ENCODE measurements at places on chromosomes 12 and 14.

- no peak for DNase-seq
These were observed 55.2 kb downstream of the RASSF3 start for GRCh38 chr12:64665514-64665913.

DNA sequence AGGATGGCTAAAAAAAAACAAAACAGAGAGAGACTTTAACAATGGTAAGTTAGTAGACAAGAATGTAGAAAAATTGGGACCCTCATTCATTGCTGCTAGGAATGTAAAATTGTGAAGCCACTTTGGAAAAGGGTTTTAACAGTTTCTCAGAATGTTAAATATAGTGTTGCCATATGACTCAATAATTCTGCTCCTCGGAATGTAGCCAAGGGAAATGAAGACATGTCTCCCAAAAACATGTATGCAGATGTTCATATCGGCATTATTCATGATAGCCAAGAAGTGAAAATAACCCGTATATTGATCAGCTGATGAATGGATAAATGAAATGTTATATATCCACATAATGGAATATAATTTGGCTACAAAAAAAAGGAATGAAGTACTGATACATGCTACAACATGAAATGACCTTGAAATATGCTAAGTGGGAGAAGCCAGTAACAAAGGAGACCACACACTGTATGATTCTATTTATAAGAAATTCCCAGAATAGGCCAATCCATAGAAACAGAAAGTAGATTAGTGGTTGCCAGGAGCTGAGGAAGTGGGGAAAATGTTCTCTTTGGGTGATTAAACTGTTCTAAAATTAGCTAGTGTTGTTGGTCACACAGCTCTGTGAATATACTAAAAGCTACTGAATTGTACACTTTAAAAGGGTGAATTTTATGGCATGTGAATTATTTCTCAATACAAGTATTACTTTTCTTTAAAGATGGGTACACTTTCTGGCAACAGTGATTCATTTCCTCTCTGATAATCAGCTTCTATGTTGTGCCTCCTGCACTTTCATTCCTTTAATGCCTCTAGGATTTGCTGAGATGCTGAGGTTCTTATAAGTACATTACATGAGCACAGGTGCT lies 132.5 kb downstream of the DAAM1 start:
- DNase-seq = no peak

- DNase-seq = no peak
These were observed 57.6 kb downstream of the SLC24A4 start for GRCh38 chr14:92380582-92380981.

DNA sequence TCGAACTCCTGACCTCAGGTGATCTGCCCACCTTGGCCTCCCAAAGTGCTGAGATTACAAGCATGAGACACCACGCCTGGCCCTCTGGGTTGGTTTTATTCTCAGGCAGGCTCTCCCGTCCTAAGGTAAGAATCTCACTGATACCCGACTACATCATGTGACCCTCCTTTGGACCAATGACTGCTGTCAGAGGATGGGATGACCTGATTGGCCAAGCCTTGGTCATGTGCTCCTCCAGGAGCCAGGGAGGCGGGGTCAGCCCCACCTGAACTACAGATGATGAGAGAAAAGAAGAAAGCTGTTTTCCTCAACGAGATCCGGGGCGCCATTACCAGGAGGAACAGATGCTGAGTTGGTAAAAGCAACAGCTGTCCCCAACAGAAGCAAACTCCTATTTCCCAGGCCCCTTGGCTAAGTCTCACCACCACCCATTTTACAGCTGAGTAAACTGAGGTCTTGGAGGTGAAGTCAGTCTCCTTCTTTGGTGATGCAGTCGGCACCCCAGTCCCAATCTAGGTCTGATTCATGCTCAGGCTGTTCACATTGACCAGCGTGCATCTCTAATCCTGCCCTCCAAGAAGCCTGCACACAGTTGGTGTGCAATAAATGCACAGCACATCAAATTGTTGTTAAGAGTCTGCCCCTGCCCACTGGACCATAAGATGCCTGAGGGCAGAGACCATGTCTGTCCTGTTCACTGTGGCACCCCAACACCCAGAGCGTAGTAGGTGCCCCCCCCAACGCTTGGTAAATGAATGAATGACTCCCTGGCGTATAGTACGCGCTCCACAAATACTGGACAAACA lies 118.8 kb downstream of the SCARB1 start:
- DNase-seq = no peak

DNA sequence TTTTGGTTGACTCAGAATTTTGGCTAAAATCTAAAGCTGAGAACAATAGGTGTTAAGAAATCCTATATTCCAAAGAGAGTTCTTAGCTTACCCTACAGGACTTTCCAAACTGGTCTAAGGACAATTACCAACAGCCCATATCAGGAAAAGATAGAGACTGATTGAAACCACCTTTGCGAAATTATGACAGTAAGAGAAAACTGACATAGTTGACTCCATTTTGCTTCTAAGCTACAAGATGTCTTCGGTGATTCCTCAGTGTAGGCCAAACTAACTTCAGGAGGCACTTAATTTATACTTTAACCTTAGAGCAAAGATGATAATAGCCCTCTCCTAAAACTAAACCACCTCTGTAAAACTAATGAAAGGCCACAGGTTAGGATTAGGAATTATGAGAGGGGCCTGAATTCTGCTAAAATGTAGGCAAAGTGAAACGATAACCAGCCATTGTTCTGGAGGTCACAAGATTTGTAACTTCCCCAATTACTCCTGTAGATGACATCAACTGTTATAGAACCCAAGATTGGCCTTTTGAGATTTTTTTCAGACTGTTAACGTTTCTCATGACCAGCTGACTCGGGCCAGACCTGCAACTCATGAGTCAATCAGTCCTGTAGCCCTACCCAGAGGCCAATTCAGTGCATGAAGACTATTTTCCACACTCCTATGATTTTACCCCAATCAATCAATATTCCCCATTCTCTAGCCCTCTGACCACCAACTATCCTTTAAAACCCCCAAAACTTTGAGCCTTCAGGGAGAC lies 43.0 kb downstream of the KLRG1 start:
- no peak for DNase-seq

DNA sequence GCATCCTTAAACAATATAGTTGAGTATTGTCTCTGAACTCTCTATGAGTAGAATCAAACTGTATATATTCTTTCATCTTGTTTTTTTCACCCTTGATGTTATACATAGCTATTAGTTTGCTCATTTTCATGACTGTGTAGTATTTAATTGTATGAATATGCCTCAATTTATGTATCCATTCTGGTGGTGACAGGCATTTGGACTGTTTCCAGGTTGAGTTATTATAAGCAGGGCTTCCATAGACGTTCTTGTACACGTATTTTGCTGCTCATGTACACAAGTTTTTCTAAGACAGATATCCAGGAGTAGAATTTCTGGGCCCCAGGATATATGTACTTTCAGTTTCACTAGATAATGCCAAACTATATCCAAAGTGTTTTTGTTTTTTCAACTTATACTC lies 211.4 kb downstream of the NTF3 start:
- DNase-seq = no peak

- DNase-seq = no peak
These were observed 880.0 kb downstream of the SLC16A7 start for GRCh38 chr12:60475825-60476224.

DNA sequence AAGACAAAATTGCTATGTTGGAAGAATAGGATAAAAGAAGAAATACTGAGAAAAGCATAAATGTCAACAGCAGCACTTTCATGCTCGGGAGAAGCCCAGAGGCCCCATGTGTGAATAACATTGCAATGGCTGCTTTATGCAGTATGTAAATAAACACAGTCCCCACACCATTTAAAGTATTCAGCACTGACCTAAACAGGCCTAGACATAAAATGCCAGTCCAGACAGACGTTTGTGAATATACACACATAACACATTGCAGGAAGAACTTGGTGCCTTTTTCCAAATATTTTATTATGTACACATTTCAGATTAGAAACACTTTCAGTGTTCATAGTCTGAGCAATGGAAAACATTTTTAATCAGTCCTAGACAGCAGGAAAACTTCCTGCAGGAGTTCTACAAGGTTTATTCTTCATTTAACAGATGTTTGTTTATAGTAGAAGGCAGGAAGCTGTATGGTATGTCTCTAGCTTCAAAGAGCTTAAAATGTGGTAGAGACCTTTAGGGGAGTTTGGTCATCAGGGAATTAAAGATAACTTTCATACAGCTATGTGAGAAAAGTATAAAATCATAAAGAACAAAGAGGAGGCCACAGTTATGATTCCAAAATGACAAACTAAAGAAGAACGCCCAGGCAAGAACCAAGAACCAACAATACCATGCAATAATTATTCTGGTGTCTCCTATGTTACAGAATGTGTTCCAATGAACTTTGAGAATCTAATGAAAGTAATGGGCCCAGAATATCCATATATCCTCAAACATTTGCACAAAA lies 30.6 kb upstream of the SLC38A2 start:
- DNase-seq = no peak

- no peak for DNase-seq
These were observed 13.7 kb upstream of the PRPF39 start for GRCh38 chr14:45070215-45070614.

DNA sequence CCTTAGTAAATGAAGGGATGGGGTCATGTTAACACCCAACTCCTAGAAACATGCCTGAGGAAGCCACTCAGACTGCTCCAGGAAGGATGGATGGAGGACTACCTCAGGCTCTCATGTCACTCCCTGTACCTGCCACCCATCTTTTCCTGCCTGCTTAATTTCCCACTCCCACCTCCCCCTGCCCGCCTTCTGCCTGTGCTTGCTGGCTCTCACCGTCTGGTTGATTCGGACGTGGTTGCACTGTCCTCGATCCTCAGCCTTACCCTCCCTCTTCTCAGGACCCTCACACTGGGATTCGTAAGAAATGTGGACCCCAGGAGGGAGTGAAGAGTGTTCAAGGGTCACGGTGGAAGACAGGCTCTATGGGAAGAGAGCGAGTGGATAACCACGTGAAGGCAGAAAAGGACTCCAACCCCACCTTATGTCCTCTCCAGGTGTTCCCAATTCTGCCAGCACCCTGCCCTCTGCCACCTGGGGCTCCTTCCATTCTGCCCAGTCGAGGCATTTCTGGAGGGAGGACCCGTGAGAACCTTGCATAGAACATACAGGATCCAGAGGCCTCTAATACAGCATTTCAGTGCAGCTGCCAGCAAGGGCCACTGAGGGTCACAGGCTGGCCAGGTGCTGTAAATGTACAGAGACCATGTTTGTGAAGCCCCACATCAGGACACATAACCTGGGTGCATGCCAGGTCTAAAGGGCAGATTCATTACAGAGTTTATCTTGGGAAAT lies 12.9 kb downstream of the ITGB7 start:
- no peak for DNase-seq

- no peak for DNase-seq
These were observed 27.6 kb downstream of the TDP1 start for GRCh38 chr14:89983375-89983774.

- DNase-seq = no peak
These were observed 47.2 kb upstream of the JDP2 start for GRCh38 chr14:75380656-75381055.

GRCh38 chr14:79417961-79418360 lies 793.3 kb downstream of the DIO2 start:
- DNase-seq = no peak

DNA sequence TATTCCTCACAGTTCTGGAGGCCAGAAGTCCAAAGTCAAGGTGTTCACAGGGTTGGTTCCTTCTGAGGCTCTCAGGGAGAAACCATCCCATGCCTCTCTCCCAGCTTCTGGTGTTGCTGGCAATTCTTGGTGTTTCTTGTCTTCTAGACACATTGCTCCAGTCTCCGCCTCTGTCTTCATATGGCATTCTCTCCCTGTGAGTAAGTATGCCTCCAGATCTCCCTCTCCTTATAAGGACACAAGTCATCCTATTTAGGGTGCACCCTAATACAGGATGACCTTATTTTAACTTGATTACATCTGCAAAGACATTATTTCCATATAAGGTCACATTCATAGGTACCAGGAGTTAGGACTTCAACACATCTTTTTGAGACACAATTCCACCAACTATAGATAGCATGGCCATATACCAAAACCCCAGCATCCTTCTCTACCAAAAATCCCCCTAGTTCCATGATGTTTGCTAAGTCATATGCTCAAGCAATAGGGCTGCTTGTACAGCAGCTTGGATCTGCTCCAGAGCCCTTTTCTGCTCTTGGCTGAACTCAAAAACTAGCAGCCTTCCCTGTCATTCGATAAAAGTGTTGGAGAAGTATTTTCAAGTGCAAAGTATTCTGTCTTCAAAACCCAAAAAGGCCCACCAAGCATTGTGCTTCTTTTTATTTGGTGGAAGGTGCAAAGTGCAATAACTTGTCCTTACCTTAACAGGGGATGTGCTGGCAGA lies 79.2 kb upstream of the CMKLR1 start:
- DNase-seq = no peak

DNA sequence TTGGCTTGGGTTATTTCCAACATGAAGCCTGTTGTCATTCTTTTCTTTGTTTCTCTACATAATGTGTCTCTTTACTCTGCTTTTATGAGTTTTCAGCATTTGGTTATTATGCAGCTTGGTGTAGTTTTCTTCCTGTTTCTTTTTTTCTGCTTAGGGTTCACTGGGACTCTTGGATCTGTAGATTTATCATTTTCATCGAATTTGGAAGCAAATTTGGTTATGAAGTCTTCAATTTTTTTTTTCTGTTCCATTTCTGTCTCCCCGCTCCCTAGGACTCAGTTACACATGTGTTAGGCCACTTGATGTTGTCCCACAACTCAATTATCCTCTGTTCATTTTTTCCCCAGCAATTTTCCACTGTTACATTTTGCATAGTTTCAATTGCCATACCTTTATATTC lies 13.8 kb upstream of the BEGAIN start:
- no peak for DNase-seq

GRCh38 chr12:124524231-124524925 lies 43.0 kb downstream of the NCOR2 start:
- no peak for DNase-seq

DNA sequence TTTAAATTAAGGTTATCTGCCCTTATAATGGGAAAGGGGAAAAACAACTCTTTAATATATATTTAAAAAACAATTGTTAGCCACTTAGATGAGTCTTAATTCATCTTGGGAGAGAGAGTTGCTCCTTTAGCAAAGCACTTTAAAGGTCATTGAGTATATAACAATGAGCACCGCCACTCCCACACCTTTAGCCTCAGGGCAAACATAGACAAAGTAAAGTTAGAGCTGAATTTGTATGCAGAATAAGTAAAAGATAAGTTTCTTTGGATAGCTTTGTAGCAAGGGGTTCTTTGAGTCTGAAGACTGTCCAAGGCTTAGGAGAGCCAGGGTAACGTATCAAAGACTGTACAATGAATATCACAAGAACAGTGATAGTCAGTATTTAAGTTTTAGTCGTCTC lies 728.8 kb upstream of the LMO3 start:
- no peak for DNase-seq

DNA sequence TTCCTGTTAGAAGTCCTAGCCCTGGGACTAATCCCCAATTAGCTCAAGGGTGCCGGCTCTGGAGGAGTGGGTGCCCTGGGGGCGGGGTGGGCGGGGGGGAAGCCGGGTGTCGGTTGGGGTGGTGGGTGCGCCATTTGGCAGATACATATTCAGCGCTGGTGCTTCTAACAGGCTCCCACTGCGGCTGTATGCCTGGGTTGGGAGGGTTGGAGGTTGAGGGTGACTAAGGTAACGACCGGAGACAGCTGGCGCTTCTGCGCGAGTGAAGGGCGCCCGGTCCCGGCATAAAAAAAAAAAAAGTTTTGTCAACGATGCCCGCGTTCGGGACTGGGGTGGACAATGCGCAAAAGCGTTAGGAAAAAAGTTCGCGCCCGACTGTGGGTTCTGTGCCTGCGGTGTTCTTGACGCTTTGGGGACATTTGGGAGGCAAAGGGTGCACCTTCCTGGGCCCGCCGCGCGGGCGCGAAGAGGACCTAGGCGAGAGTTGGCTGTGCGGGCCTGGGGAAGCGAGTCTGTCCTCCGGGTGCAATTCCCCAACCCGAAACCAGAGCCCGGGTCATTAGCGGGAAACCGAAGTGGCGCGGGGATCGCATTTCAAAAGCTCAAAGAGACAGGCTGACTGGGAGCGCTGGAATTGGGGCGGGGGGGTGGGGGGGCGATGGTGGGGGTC lies 19.2 kb downstream of the TBX3 start:
- DNase-seq = no peak
